ENCODE measurements at places on chromosomes 2 and 18. TPM values are rescaled to one million over a fixed set of nuclear protein-coding genes. Genes with fewer than 3 reads are reported as not detected.

DNA sequence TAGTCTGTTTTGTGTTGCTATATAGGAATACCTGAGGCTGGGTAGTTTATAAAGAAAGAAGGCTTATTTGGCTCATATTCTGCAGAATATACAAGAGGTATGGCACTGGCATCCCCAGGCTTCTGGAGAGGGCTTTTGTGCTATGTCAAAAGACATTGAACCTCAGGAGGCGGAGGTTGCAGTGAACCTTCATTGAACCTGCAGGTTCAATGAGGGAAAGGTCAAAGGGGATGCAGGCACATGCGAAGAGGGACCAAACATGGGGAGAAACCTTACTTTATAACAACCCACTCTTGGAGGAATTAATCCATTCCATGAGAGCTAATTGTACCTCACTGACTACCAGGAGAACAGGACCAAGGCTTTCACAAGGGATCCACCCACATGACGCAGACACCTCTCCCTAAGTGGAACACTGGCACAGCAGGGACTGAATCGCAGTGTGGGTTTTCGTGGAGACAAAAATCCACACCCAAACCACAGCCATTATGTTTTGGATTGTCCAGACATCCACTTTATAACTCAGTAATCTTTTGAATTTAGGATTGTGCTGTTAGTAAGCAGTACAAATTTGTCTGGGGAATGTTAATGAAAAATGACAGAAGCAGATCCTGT lies 4.1 kb upstream of the SERPINB8 start:
- DNase-seq, result no peak

DNA sequence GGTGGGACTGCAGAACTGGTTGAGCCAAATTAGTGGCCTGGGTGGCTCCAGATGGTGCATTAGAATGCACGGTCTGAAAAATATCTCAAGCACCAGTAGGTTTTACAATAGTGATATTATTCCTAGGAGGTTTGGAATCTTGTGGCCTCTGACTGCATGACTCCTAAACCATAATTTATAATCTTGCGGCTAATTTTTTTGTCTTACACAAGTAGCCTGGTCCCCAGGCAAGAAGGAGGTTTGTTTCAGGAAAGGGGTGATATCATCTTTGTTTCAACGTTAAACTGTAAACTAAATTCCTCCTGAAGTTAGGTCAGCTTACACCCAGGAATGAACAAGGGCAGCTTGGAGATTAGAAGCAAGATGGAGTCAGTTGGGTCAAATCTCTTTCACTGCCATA lies 98.9 kb upstream of the ARL4C start:
- DNase-seq, result no peak

DNA sequence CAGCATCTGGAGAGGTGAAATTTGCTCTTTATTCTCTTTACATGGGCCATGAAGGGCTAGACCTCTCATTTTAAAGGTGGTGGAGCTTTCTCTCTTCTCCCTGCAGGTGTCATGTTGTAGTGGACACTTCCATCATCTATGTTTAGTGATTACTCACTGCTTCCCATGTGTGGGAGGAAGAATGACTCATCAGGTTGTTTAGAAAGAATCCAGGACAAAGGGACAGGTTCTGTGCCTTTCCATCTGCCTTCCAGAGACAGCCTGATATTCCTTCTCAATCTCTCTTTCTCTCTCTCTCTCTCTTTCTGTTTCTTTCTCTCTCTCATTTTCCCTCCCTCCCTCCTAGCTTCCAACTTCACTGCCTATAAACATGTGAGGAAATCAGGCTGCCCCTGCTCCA lies 38.7 kb downstream of the SCG2 start:
- DNase-seq, result no peak

DNA sequence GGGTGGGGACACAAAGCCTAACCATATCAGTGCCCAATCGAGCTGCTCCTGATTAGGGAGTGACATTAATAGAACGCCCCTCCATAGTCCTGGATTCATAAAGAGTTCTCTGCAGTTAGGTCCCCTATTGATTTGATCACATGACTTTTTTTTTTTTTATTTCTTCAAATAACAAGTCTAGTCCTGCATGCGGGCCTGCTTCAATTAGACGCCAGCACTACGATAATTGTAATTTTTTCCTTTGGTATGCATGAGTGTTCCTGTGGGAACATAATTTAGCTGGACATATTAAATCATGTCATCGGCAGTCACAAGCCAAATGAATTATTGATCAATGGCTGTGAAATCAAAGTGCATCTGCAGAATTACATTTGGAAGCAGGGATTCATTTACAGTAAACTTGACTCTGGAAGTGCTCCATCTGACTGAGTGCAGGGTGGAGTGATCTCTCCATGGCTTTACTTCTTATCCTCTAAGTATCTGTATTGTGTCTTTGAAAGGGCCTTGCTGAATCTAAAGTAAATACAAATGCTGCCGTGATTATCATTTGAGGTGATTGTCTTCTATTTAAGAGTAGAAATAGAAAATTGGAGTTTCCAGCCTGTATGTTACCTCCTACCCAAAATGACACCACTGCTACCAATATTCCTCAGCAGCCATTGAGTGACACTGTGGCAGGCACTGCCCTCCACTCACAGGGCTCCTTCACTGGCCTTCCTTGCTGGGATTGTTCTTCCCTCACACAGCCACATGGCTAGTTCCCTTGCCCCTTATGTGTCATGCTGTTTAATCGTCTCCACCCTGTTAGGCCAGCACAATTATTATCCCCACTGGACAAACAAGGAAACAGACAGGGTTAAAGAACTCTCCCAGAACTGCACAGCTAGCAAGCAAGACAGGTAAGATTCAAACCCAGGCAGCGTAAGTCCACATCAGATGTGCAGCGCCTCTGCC lies 337.4 kb upstream of the ID2 start:
- no peak for DNase-seq

ESPNL gene
- total RNA-seq, result 0.56 TPM

DNA sequence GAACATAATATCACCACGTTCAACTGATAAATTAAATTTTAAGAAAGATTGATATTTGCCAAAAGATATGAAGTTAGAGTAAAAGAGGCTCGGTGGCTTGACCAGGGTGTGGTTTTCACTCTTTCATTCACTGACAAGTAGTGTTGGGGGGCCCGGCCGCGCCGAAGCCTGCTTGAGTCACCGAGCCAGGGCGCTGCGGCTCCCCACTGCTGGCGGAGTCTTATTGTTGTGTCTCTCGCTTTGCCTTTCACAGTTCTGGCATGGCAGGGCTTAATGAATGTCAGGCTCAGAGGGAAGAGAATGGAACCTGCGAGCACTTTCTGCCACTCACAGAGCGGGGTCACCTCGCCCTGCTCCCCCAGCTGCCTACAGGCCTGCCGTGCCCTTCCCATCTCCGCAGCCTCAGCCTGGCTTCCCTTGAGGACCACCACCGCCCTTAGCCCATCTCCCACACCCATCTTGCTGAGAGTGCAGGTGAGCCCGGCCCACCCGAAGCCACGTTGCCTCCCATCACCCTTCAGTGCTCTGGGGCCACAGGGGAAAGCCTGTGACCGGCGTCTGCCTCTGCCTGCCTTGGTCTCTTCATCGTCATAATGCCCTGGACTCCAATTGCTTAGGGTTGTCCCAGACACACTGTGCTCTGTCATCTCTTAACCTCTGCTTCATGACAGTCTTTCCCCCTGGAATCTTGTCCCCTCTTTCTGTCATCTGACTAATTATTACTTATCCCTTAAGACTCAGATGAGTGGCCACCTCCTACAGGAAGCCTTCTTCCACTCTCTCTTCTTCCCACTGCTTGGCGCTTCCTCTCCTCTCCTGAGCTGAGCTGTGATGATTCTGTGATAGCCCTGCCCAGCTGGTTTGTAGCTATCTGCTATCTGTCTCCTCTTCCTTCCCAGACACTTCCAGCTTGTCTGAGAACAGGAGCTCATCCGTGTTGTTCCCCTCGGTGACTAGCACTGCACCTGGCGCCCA lies 142.5 kb downstream of the FAM210A start:
- no peak for DNase-seq

DNA sequence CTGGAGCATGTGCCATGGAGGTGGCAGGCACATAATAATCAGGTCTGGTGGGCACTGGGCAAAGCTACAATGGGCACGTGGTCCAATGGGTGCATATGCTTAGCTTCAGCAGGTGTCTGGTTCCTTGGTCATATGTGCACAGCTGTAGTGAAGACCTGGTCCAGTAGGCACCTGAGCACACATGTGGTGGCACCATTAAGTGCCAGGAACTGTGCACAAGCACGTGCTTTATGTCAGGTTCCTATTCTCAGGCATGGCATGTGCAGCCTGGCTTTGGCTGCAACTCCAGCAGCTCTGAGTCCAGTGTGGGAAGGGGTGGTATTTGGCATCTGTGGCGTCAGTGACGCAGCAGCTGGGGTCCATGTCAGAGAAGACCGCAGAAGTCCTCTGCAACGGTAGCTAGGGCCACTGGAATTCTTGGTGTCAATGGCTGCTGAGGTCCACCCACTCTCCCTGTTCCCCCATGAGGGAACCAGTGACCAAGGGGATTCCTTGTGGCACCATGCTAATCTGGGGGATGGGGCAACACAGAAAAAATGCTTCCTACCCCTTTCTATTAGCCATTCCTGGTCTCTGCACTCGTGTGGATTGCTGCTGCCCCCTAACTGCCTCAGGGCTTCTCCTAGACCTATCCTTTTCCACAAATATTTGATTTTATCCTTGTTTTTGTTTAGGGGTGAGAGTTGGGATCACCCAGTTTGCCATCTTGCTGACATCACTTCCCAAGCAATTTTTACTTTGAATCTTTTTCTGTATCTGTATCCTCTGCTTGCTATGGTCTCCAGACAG lies 262.9 kb upstream of the MAP2 start:
- no peak for DNase-seq

NT5C1B gene
- not detected for total RNA-seq

REG3A gene
- total RNA-seq, result not detected

POTEC gene
- total RNA-seq, result not detected

DNA sequence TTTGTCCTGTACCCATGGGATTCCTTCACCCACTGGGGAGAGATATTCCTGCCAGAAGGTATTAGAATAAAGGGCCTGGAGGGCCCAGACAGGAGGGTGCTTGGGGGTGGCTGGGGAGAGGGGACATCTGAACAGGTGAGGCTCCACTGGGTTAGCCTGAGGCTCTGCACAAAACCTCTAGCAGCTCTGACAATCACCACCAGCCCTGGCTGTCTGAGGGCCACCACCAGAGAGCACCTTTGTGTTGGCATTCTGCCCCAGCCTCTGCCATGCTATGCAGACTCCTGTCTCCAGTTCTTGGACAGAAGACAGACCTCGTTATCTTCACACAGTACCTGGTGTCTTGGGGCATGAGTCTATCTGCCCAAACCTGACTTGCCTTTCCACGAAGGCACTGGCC lies 25.3 kb downstream of the SLC16A14 start:
- no peak for DNase-seq

RNF125 gene
- total RNA-seq, result 4.0 TPM

DNA sequence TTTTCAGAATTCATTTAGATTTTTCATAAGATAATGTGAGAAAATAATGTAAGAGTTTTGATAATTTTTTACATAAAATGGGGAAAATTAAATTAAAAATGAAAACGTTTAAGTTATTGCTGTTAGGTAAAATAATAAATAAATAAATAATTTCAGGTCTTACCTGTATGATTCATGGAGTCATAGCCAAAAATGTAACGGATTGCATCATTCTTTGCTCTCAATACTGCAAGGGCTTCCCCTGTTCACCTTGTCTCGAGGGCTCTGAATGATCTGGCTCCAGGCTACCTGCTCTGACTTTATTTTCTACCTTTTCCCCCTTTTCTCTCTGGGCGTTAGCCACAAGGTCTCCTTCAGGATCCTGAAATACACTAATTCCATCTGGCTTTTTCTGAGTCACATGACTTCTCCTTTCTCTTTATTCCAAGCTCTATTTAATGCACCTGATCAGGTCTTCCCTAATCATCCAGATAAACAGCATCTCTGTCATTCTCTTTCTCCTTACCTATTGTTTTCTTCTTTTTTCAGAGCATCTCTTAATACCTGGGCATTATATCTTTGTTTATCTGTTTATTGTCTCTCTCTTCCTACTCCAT lies 30.0 kb upstream of the CFAP36 start:
- DNase-seq, result no peak

- peak; percentile 69 for DNase-seq
These were observed 11.0 kb upstream of the ZNF24 start for GRCh38 chr18:35355140-35355618.

GAD1 gene
- 0.51 TPM for total RNA-seq

HOXD1 gene
- 0.30 TPM for total RNA-seq

POTEJ gene
- total RNA-seq, result 0.10 TPM

DNA sequence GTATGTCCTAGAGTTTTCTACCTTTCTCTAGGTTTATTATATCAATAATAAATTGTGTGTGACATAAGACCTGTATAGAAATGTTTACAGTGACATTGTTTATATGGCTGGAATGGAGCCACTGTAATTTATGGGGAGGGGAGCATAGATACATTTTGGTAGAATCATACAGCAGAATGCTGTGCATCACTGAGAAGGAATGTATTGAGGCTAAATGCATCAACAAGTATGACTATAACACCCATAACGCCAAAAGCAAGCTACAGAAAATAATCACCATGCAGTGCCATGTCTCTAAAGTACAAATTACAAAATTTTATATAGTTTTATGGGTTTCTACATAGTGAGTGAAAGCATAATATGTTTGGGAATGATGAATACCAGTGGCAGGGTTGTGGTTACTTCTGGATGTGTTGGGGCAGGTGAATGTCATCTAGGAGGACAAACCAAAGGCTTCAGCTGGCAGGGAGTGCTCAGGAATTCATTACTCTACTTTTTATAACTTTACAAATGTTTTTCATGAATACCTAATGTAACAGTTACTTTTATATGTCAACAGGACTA lies 226.0 kb upstream of the NETO1 start:
- DNase-seq, result no peak

GRCh38 chr2:217248312-217248935 lies 388.6 kb upstream of the TNP1 start:
- DNase-seq, result peak; percentile 82

NEU2 gene
- not detected for total RNA-seq

COL4A4 gene
- total RNA-seq, result 1.6 TPM

DNA sequence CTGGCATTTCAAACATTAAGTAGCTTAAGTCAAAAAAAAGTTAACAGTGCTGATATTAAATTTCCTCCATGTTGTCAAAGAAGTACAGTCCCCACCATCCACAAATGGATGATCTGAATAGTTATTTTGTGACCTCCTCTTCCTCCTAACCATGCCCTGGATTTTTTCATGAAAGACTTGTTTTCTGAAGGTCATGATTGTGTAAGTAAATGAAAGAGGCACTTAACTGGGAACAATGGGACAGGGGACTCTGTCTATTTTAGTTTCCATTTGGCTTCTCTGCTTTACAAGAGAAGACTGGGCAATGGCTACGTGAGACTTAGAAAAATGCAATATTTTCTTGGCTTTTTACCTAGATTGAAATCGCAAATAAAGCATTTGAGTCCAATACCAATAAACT lies 32.2 kb downstream of the PECR start:
- no peak for DNase-seq

- DNase-seq, result no peak
These were observed 242.2 kb downstream of the TGIF1 start for GRCh38 chr18:3692113-3692621.

GRCh38 chr2:119311371-119311770 lies 55.3 kb downstream of the C2orf76 start:
- no peak for DNase-seq

DSG4 gene
- not detected for total RNA-seq

GRCh38 chr2:92073036-92073814 lies 2798.0 kb upstream of the TEKT4 start:
- DNase-seq, result no peak
